ENCODE measurements at places on chromosomes 1 and 21.

GRCh38 chr1:182193908-182194550 lies 132.5 kb upstream of the ZNF648 start:
- no peak for DNase-seq

- no peak for DNase-seq
Observed at GRCh38 chr1:19878637-19878985, 3.6 kb upstream of the OTUD3 start.

DNA sequence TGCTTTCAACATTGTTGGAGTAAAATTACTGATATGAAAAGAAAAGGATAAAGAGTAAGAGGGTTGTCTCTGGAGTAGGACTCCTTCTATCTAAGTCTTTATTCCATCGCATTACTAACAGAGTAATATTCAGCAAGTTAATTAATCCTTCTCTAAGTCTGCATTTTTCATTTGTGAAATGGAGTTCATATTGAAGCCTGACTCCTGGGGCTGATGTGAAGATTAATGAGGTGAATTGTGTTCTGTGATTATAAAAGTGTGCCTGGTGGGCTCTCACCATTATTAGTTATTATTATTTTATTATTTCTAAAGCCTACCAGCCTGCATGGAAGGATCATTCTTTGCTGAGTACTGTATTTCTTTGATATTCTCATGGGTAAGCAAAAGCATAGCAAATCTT lies 1096.7 kb downstream of the KCNT2 start:
- no peak for DNase-seq

DNA sequence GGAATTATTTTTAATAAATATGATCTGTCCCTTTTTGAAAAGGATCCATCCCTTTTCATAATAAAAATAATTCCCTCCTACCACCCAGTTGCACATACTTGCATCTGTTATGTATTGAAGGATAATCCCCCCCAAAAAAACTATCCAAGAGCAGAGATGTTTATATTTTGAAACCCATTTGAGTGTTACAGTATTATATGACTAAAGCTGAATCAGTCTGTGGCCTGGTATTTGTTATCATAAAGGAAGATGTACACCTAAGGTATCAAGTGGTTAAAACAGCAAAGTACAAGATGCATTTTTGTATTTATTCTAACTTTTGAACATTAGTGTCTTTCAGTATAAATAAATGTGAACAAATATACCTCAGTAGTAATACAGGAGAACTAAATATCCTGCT lies 12.7 kb upstream of the TGFB2 start:
- DNase-seq = no peak

DNA sequence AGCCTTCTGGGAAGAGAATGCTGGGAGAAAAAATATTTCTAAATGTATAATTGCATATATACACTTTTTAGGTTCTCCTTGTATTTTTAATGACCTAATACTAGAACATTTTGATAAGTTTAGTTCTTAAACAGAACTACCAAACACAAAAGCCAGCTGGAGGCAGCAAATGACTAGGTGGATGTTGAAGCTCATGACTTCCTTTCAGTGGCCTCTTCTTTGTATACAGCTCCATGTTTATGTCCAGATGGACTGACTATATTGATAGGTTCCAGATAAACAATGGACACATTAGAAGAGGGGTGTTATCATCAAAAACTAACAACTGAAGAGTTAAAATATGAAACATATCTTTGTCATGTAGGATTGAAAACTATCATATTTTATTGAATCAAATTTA lies 52.5 kb downstream of the LRRC8D start:
- no peak for DNase-seq

- DNase-seq = no peak
Observed at GRCh38 chr1:231959225-231959884, 332.8 kb downstream of the DISC1 start.

GRCh38 chr1:178188306-178188705 lies 94.4 kb downstream of the RASAL2 start:
- no peak for DNase-seq

DNA sequence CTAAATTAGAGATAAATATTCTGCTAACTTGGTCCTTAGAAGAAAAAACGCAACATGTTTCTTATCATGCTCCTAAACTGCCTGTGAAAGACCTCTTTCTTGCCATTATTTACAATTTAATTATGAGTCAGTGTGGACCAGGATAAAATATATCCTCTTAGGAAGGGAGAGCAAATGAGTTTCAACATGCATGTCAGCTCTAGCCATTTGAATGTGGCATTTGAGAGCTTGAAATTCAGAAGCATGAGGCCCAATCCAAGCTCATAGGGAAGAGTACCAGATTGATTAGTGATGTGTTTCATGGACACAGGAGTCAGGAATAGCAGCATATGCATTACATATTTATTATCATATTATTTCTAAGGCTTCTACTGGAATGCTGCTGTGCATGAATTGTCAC lies 39.3 kb downstream of the TBX15 start:
- no peak for DNase-seq

DNA sequence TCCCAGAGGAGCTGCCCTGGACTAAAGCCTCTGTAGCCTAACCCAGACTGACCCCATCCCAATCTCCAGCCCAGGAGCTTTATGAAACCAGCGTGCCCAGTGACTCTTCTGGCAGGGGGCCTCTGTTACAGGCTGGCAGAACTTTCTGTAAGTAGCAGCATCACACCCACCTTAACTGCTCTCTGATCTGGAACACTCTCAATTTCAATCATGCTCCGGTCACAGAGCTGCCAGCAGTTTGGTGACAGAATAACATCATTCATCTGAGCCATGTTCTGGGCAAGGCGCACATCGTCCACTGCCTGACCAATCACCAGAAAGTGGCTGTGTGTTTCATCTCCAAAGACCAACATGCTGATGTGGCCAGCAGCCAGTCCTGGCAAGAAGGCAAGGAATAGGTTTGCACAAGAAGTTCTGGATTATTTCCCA lies 14.7 kb downstream of the ADCY10 start:
- no peak for DNase-seq

DNA sequence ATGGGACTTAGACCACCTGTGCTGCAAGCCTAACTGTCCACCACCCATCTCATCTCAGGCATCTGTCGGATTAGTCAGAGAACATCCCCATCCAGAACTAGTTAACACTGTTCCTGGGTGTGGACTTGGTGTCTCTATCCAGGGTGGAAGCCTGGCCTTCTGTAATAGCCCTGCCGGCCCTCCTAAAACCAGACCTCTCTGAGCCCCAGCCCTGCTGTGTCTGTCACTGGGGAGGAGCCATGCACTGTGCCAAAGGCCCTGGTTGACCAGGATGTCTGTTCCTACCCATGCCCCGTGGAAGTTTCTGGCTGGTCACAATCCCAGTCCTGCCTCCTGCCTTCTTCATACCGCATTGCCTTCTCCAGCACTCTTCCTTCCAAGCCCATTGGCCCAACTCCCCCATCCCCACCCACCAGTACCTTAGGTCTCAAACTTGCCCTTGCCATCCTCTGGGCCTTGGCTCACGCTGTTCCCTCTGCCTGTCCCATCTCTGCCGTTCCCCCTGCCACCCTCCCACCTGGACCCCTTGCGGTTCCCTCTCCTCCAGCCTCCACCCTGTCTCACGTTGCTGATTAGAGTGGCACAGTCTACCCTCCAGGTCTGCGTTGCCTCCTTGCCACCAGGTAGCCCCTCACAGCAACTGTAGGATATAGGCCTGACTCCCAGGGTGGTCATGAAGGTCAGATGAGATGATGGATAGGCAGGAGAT lies 105.6 kb downstream of the EPHB2 start:
- DNase-seq = no peak

GRCh38 chr1:71649608-71650007 lies 568.8 kb upstream of the ZRANB2 start:
- no peak for DNase-seq

GRCh38 chr21:31220575-31220974 lies 123.5 kb downstream of the TIAM1 start:
- no peak for DNase-seq

DNA sequence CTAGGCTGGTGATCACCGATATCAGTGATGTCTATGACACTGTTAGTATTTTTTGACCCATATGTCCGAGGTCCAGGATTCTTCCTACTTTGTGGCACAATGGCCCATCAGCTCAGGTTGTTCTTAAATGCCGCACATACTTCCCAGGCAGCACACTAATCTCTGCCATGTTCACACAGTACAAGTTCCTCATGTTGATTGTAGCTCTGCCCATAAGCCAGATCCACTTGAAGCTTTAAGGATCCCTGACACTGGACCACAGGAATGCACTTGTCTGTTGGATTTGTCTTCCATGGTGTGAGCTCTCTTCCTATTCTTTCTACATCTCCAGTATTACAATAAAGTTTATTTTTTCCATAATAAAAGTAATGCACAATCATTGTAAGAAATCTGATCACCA lies 69.5 kb downstream of the DDX20 start:
- no peak for DNase-seq
